Right atrium auricular region (tissue), 2 donors: ENCODE measurements at places on chromosomes 12 and 14. TPM values are rescaled to one million over a fixed set of nuclear protein-coding genes. Genes with fewer than 3 reads are reported as not detected.

DNA sequence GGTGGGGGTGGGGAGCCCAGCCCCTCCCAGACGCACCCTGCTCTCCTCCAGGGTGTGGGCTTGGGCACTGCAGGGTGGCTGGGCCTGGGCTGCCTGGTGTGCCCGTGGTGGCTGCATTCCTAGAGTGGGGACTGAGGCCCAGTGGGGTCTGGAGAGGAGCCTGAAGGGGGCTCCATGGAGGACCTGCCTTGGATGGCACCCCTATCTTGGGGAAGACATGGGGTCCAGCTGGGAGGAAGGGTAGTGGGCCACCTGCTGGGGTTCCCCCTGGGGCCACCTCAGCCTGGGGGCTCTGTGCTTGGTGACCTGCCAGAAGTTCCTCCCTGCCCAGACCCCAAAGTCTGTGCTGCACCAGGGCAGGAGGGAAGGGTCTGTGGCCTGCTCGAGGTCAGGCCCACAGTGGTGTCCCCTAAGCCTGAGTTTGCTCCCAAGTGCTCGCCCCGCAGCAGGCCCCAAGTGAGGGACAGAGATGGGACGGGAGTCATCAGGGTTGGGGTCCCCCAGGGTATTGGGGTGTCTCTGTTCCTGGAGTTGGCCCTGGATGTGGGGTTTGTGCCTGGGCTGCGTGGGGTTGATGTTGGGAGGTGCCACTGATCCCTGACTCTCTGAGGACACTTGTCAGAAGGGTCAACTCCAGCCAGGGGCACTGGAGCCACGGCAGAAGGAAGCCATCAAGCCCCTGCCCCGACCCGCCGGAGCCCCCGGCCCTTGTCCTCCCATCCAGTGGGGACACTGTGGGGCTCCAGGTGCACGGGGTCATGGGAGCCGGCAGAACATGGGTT lies 382.9 kb downstream of the TMEM121 start:
- H3K4me1 ChIP-seq, result no peaks in the 10 kb centered on the region
- no peak for DNase-seq
- no peaks in the 10 kb centered on the region for H3K36me3 ChIP-seq
- H3K27ac ChIP-seq, result no peak overlapping the region
- H3K4me3 ChIP-seq, result no peak overlapping the region

GRCh38 chr14:32623300-32624093 lies 294.4 kb downstream of the AKAP6 start:
- H3K4me3 ChIP-seq, result no peak overlapping the region
- no peak for DNase-seq
- H3K27me3 ChIP-seq, result no peaks in the 10 kb centered on the region
- H3K36me3 ChIP-seq, result no peaks in the 10 kb centered on the region
- H3K4me1 ChIP-seq, result no peaks in the 10 kb centered on the region

DNA sequence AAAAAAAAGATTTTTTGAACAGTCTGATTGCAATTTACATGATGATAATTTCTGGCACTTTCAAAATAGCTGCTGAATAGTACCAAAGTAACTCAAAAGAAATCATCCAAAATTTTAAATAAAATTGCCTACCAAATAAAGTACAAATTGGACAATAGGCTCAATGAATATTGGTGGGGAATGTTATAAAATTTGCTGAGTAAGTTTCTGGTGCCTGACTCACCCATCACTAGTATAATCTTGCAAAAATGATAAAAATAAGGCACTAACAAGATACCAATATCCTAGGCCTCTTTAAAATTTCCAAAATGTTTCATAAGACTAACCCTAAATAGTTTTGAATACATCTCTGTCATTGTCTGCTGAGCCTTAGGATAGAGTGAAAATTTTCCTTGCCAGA lies 145.3 kb upstream of the LRFN5 start:
- H3K27ac ChIP-seq, result no peak overlapping the region
- no peak overlapping the region for H3K4me3 ChIP-seq
- no peaks in the 10 kb centered on the region for H3K36me3 ChIP-seq

DNA sequence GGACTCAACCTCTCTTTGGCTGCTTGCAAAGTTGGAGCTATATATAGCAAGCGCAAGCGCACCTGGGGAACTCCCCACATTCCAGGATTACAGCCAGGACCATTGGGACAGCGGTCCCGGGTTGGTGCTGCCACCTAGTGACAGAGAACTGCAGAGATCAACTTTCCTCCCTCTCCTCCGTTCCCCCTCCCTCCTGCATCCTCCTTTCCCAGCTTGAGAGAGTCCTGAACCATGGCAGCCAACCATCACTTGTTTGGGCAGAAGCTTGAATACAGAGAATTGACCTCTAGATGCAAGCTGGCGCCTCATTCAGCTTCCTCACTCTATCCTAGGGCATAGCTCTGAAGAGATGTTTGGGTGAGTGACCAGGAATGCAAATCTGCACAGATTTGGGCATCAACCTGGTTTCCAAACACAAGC lies 17.4 kb upstream of the FLVCR2 start:
- DNase-seq, result peak; percentile 73
- no peaks in the 10 kb centered on the region for H3K36me3 ChIP-seq
- H3K27ac ChIP-seq, result no peak overlapping the region
- peaks cover 6% of the 10 kb centered on the region for H3K4me1 ChIP-seq
- H3K27me3 ChIP-seq, result no peaks in the 10 kb centered on the region

DNA sequence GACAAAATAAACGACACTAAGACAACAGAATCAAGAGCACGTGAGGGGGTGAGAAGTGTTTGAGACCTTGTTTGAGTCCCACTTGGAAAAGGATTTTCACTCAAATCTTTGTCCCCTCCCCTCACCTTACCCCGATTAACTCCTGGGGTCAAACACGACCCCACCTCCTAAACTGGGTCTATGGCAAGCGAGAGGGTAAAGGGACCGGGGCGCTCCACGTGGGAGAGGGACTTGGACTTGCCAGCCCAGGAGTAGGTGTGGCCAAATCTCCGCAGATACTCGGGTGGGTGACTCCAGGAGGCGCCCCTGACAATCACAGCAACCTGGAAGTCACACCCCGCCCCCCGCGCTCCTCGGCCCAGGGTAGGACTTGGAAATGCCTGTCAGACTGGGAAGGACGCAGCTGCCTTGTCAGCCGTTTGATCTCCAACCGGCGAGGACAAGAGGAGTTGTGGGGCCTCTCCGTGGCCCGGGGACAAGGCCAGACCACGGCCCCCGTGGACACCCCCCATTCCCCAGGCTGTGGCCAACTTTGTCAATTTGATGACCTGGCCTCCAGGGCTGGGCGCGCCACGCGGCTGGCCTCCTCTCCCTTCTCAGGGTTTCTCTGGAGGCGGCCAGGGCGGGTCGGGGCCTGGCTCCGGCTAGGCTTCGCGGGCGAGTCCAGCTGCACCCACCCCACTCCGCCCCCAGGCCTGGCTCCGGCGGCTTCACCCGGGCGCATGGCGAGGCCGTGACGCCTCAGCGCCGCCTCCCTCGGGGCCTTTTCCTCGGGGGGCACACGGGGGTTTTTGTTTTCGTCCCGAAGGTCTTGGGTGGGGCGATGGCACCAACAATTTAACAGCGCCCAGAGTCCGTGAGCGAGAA lies 1.1 kb upstream of the BCL11B start:
- no peaks in the 10 kb centered on the region for H3K36me3 ChIP-seq
- H3K4me3 ChIP-seq, result peak overlapping the region; percentile 37
- peaks cover 28% of the 10 kb centered on the region for H3K27me3 ChIP-seq
- no peak for DNase-seq
- no peaks in the 10 kb centered on the region for H3K4me1 ChIP-seq

Gene CABP1
- 2.0 TPM for total RNA-seq

Gene PPFIA2
- total RNA-seq, result 0.48 TPM

Gene RFX4
- total RNA-seq, result not detected

Gene BDKRB2
- 1.7 TPM for total RNA-seq
